Breast epithelium (tissue), 4 donors: ENCODE measurements at places on chromosomes 3 and 15. TPM values are rescaled to one million over a fixed set of nuclear protein-coding genes. Genes with fewer than 3 reads are reported as not detected.

- no peaks in the 10 kb centered on the region for H3K36me3 ChIP-seq
- H3K4me3 ChIP-seq = no peak overlapping the region
- no peaks in the 10 kb centered on the region for H3K4me1 ChIP-seq
- DNase-seq = no peak
Observed at GRCh38 chr15:39247574-39247973, 333.3 kb upstream of the THBS1 start.

- H3K27ac ChIP-seq = no peak overlapping the region
- no peaks in the 10 kb centered on the region for H3K36me3 ChIP-seq
- no peaks in the 10 kb centered on the region for H3K4me1 ChIP-seq
- no peak for DNase-seq
Observed at GRCh38 chr3:126930936-126931600, 51.8 kb upstream of the PLXNA1 start.

GRCh38 chr3:174769171-174769570 is 90.0 kb upstream of the NAALADL2 start:
- no peaks in the 10 kb centered on the region for H3K4me1 ChIP-seq
- H3K27ac ChIP-seq = no peak overlapping the region
- H3K27me3 ChIP-seq = no peaks in the 10 kb centered on the region
- DNase-seq = no peak

The TMCO5A gene
- total RNA-seq = not detected

GRCh38 chr3:72744330-72744729 is 103.9 kb downstream of the SHQ1 start:
- H3K4me1 ChIP-seq = no peaks in the 10 kb centered on the region
- H3K4me3 ChIP-seq = no peak overlapping the region
- no peaks in the 10 kb centered on the region for H3K27me3 ChIP-seq

The GPR15 gene
- total RNA-seq = 1.6 TPM

The CX3CR1 gene
- 1.3 TPM for total RNA-seq

- H3K4me3 ChIP-seq = no peak overlapping the region
- H3K27ac ChIP-seq = no peak overlapping the region
- no peaks in the 10 kb centered on the region for H3K36me3 ChIP-seq
- no peak for DNase-seq
Observed at GRCh38 chr15:38367476-38367875, 86.5 kb upstream of the FAM98B start.

DNA sequence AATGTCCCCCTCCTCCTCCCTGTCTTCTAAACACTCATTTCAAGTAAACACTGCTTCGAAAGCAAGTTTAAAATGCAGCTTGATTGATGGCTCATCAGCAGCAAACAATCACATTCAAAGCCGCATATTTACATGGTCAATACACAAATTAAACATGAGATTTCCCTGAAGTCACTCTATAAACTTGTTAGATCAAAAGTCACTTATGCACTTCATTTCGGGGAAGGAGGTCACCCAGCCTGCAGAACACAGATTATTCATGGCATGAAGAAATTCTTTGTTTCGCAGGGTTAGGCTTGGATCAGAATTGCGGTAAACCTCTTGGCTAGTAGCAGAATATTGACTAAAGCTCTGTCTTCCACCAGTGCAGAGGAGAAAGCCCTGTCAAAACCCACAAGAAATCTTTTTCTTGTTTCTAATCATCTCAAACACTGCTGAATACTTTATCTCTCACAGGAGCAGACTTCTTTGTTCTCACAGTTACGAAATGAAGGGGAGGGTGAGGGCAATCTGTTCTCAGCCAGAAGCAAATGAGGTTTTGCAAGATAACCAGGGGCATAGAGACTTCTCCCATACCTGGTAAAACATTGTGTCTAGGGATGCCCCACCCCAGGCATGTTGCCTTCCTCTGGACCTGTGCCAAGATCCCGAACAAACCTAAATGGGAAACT is 133.3 kb upstream of the CHL1 start:
- H3K4me1 ChIP-seq = peaks cover 5% of the 10 kb centered on the region
- peak; percentile 20 for DNase-seq
- no peaks in the 10 kb centered on the region for H3K36me3 ChIP-seq
- H3K27me3 ChIP-seq = no peaks in the 10 kb centered on the region
- H3K27ac ChIP-seq = no peak overlapping the region

The ASB14 gene
- not detected for total RNA-seq

The TMEM40 gene
- 1.8 TPM for total RNA-seq

DNA sequence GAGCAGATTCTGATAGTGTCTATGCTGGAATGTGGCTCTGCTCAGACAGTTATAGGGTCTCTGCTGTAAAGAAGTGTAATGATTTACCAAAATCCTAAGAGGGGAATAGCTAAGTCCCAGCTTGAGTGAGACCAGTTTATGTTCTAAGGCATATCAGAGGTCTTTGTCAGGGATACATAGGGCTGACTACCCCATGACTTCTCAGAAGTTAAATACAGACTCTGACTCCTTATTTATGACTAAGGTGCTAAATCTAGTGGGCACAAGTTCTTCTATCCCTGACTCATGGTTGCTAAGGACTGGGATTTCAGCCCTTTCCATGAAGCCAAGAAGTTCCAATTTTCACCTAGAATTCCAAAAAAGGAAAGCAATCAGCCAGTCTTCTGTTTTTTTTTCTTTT is 192.6 kb upstream of the POU1F1 start:
- no peaks in the 10 kb centered on the region for H3K4me1 ChIP-seq
- H3K27ac ChIP-seq = no peak overlapping the region
- H3K36me3 ChIP-seq = no peaks in the 10 kb centered on the region
- no peak overlapping the region for H3K4me3 ChIP-seq
- H3K27me3 ChIP-seq = no peaks in the 10 kb centered on the region

DNA sequence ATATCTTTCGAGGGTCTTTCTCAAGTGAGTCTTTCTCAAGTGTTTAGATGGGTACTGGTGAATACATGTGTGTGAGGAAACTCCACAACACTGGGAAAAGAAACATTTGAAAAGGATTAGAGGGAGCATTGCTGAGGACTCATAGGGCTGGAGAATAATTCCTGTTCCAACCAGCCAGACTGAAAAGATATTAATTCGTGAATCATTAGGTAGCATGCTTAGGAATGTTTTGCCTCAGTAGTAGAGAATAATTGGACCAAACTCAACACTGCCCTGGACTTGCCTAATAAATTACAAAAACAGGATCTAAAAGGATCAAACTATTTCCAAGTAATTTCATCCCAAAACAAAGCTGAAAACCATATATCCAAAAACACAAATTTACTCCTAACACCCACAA is 17.3 kb downstream of the PP2D1 start:
- H3K27me3 ChIP-seq = no peaks in the 10 kb centered on the region
- H3K36me3 ChIP-seq = no peaks in the 10 kb centered on the region
- H3K27ac ChIP-seq = no peak overlapping the region
- no peak overlapping the region for H3K4me3 ChIP-seq

DNA sequence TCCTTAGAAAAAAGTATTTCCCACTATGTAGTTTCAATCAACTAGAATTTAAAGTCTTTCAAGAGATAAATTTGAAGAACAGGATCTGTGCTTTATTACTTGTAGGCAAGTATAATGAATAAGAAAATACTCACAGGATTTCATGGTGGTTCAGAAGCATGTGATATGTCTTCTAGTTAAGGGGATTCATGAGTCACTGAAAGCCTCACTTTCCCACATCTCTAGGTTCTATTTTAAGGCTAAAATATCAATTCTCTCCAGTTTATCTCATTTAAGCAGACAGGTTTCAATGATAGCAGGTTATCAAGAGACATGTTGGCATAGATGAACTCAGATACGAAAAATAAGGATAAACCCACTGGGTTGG is 437.8 kb upstream of the BCHE start:
- H3K4me1 ChIP-seq = no peaks in the 10 kb centered on the region
- no peak for DNase-seq
- no peaks in the 10 kb centered on the region for H3K27me3 ChIP-seq
- no peaks in the 10 kb centered on the region for H3K36me3 ChIP-seq

- H3K27ac ChIP-seq = no peak overlapping the region
- no peaks in the 10 kb centered on the region for H3K36me3 ChIP-seq
- no peak overlapping the region for H3K4me3 ChIP-seq
- DNase-seq = no peak
- no peaks in the 10 kb centered on the region for H3K27me3 ChIP-seq
Observed at GRCh38 chr3:107589454-107589853, 66.7 kb downstream of the BBX start.
